ENCODE measurements at places on chromosomes 6 and 20.

DNA sequence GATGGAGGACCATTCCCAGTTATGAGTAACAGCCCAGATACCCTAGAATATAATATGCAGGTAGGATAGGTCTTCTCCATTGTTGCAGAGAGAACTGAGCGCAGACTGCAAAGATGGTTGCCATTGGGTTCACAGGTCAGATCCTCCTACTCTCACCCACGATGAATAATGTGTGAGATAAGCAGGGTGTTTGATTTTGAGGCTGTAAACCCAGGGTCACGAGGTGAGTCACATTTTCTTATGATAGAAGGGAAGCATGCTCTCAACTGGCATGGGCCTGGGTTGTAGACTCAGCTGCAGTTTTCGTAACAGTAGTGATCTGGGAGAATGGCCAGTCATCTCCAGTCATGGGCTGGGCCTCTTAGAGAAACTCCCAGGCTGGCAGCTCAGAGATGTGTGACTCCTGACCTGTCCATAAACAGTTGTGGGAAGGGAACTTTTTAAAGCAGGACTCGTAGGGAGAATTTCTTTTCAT is 74.2 kb downstream of the CD164 start:
- DNase-seq: peak; percentile 34

GRCh38 chr6:25842526-25842925 is 10.7 kb upstream of the SLC17A1 start:
- no peak for DNase-seq

DNA sequence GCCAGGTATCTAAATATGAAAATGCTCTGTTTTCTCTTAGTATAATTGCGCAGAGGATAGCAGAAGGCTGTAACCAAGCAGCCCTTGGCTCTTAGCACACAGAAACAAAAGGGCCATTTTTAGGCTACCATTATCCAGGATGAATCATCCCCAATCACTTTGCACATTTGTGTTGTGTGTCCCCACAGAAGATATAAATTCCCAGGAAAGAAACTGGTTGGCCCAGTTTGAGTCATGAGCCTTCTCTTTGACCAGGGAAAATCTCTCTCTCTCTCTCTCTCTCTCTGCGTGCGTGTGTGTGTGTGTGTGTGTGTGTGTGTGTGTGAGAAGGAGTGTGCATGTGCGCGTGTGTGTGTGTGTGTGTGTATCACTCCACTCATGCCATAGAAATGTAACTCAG is 178.5 kb downstream of the FRK start:
- no peak for DNase-seq

DNA sequence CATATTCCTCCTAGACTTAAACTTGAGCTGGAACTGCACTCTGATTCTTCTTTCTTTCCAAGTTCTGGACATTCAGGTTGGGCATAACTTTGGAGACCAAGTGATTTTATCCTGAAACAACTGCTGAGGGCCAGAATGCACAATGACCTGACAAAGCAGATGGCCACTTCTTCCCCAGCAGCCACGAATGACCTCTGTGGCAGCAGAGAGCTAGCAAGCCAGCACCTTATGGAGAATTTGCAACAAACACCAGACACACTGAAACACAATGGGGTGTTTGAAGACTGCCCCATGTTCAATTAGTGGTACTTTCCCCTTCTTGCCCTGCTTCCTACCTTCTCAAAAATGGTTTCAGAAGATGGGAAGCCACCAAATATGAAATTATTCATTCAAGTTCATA is 4.2 kb upstream of the TENT5A start:
- DNase-seq: no peak

DNA sequence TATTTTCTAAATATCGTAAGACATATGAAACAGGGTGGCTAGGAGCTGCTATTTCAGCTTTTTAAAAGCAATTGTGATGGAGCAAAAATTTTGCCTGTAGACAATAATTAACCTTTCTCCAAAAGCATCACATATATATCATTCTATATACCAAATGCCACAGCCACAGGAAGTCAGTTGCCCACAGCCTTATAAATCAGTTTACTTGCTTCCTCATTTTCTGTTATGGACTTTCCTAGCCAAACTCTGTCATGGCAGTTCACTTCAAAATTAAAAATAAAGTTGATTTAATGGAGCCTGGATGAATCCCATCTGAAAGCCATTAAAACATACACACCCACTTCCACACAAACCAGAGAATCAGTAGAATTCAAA is 93.4 kb upstream of the NHSL1 start:
- DNase-seq: no peak

DNA sequence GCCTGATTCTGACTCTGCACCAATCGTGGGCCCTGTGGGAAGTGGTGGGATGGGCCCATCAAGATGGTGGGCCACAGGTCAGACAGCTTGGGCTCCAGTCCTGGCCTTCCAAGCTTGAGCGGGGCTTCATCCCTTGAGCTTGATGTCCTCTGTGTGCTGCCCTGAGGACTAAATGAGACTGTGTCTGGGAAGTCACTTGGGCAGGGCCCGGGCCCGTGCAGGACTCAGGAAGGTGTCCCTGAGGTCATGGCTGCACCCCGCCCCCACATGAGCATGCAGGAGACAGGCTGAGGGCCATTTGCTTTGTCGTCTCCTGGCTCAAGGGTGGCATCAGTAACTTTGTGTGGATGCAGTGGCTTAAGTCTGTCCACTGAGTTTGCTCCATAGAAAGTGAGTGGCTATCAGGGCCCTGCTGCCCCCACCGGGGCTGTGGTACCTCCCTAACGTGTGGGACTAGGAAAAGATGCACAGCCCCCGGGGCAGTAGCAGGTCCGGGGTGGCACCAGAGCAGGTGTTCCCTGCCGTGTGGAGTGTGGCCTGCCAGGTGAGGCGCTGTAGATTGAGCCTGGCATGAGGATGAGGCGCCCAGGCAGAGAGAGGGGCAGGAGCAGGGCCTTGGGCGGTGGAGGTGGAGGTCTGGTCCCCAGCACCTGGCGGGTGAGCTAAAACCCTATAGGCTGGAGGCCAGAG is 298.6 kb downstream of the TAF4 start:
- no peak for DNase-seq

DNA sequence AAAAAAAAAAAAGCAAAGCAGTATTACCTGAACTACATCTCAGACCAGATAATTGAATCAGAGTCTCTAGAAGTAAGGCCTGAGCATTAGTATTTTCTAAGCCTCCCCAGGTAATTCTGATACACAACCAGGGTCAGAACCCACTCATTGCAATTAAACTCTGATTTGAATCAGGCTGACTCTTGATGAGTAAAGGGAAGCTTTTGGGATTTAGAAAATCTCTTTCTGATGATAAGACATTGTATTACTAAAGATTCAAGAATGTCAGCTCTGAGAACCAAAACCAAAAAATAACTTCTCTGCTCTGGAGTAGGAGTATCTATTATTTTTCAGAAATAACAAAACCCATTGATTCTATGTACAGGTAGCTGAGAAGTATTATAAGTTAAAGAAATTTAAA is 100.1 kb upstream of the COL21A1 start:
- no peak for DNase-seq

GRCh38 chr6:125170376-125170775 is 16.8 kb downstream of the TPD52L1 start:
- DNase-seq: no peak

DNA sequence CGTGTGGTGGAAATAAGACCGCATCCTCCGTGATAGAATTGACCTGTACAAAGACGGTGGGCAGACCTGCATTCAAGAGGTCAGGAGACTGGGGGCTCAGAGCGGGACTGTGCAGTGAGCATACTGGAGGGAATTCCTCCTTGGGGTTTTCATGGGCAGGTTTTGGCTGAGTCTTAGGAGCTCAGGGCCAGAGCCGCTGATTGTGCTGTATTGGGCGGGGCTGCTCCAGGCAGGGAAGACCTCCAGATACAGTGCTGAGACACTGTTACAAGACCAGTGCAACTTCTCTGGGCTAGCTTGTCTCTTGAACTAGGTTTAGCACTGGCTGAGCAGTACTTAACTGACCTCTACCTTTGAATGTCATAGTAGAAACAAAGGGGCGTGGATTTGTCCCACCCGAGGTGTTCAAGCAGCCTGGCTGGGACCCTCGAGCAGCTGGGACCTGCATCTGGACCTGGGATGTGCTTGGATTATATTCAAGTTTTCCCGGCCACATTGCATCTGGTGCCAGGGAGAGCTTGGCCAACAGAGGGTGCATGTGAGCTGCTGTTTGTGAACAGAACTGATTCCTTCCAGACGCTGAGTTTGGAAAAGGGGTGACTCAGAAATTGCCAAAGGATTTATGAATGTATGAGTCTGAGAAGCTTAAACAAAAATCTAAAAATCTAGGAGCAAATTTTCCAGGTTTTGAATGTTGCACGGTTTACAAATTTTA is 33.4 kb upstream of the SLC22A1 start:
- no peak for DNase-seq

GRCh38 chr20:53399083-53399482 is 194.6 kb downstream of the ZNF217 start:
- DNase-seq: no peak

GRCh38 chr20:63843778-63844177 is 12.7 kb upstream of the ZBTB46 start:
- no peak for DNase-seq

DNA sequence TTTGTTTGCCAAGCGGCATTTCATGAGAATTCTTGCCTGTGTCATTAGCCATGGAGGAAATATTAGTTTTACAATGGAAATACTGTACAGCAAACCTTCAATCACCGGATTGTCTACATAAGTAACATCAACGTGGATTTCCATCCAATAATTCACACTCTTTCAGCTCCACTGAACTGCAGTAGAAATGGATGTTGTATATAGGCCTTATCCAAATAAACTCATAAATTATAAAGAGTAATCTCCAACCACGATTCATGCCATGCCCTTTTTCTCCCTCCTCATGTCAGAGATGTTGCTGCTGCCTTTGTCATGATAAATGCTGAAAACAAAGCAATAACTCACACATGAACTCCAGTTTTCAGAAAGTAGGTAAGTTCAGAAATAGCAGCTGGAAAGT is 54.9 kb upstream of the EYS start:
- no peak for DNase-seq

DNA sequence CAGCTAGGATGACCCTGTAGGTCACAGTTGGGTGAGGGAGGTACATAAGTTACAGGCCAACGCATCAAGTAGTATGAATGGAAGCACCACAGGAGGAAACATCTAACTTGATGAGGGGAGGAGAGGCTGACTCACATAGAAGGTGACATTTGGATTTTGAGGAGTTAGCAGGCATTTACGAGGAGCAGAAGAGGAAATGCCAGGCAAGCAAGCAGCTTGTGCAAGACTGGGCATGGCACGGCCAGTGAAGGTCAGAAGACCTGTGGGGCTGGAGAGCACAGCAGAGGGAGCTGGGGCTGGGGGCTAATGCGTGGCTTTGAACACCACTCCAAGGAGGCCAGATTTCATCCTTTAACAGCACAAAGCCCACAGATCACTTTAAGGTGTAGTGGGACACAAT is 37.8 kb downstream of the MUC22 start:
- DNase-seq: no peak

DNA sequence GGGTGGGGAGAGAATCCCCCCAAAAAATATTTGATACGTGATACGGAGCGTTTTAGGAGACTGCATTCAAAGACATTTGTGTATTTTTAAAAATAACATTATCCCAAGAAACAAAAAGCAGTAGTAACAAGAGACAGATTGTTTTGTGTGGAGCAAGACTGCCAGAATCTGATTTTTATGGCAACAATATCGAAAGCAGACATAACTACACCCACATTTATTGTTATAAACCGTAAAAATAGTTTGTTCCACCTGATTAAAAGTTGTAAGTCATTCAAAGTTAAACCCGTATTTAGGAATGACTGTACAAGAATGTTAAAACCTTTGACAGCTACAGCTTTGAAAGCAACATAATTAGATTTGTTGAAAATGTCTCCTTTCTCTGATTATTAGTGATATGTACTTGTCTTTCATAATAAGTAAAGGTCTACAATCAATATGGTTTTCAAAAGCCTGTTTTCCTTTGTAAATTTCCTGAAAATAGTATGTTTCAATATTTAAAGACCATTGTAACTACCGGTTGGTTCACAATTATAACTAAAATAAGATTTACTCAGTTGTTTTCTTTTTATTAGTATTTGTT is 2.7 kb downstream of the EYA4 start:
- DNase-seq: no peak

DNA sequence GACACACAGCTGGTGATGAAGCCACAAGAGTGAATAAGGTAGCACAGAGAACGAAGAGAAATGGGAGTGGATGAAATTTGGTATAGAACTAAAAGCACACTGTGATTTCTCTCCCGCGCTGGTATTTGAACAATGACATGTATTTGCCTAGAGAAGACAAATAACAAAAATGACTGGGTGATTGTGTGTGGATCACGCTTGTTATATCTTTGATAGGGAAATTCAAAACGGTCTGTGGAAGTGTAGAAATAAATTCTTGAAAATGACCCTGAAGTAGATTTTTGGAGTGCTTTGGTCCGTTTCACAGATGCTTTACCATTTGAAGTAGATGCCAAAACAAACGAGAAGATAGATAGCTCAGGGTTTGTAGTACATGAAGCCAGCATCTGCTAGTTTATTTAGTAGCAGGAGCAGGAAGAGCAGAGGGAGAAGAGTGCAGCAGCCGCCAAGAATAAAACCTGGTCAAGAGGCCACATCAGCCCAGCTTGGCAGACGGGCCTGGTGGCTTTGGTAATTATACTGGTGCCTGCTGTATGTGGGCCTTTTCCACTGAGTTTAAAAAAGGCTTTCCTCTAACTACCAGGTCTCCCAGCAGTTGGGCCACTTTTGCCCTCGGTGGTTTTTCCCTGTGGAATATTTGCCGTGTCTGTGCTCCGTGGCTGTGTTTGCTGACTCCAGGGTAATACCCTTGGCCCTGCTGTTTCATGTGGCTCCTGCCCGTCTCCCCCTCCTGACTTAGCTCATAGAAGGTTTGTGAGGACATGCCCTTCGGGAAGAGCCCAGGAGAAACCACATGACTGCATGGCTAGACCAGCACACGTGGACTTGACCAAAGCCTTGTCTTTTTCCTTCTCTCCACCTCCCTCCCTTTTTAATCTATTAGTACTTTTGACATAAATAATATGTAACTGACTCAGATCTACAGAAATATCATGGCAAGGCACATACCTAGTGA is 294.0 kb downstream of the SOX4 start:
- no peak for DNase-seq

GRCh38 chr20:48293671-48294070 is 508.4 kb upstream of the SULF2 start:
- no peak for DNase-seq

DNA sequence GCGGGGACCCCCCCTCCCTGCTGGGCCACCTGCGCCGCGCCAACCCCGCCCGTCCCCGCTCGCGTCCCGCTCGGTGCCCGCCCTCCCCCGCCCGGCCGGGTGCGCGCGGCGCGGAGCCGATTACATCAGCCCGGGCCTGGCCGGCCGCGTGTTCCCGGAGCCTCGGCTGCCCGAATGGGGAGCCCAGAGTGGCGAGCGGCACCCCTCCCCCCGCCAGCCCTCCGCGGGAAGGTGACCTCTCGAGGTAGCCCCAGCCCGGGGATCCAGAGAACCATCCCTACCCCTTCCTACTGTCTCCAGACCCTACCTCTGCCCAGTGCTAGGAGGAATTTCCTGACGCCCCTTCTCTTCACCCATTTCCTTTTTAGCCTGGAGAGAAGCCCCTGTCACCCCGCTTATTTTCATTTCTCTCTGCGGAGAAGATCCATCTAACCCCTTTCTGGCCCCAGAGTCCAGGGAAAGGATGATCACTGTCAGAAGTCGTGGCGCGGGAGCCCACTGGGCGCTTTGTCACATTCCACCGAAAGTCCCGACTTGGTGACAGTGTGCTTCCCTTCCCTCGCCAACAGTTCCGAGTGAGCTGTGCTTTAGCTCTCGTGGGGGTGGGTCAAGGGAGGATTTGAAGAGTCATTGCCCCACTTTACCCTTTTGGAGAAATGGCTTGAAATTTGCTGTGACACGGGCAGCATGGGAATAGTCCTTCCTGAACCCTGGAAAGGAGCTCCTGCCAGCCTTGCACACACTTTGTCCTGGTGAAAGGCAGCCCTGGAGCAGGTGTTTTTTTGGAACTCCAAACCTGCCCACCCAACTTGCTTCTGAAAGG is 2.1 kb downstream of the VEGFA start:
- peak; percentile 47 for DNase-seq

Data from activated T-cell treated with anti-CD3 and anti-CD28 coated beads for 24 hours (primary cell).